CD4-positive, alpha-beta T cell treated with Interleukin-17A for 4 hours (primary cell): ENCODE measurements at places on chromosomes 2 and 18.

- no peak for DNase-seq
These were observed 76.8 kb downstream of the ALPK2 start for GRCh38 chr18:58552057-58552461.

DNA sequence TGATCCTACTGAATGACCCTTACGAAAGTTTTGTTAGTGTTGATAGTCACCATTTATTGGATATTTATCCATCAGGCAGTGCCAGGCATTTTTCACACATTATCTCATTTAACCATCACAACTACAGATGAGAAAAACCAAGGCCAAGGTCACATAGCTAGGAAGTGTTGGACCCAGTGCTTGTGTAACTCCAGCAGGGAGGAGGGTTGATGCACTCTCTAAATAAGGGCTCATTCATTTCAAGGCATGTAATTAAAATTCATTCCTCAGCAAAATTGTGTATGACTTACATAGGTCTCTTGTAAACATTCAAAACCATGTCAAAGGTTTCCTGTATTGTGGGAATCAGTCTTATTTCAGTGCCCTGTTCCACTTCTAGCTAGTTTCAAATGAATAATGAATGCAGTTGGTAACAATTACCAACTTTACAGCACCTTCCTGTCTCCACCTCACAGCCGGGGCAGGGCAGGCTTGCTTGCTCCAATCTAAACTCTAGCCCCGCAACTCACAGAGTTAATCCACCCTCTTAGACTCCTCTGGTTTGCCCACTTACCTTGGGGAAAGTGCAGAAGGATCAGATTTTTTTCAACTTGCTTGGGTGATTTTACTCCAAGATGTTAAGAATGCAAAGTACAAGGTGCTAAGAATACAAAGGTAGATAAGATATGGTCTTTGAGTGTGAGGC lies 5.8 kb upstream of the MAPRE3 start:
- no peak for DNase-seq

GRCh38 chr2:105104208-105104731 lies 66.4 kb downstream of the MRPS9 start:
- no peak for DNase-seq

DNA sequence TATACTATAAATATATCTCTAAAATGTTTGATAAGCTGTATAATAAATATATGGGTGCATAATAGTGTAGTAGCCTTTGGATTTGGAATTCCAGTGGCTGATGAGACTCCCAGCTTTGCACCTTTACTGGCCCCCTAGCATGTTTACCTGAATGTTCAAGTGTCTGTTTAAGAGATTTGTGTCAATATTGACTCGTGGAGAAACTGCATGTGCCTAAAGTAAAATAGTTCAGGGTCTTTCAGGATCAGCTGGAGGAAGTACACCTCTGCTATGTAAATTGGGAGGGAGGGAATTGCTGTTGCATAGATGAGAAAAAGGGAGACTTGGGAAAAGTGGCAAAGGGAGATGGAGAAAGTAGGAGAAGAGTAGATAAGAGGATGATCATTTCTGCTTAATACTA lies 23.9 kb downstream of the ME2 start:
- DNase-seq: no peak

DNA sequence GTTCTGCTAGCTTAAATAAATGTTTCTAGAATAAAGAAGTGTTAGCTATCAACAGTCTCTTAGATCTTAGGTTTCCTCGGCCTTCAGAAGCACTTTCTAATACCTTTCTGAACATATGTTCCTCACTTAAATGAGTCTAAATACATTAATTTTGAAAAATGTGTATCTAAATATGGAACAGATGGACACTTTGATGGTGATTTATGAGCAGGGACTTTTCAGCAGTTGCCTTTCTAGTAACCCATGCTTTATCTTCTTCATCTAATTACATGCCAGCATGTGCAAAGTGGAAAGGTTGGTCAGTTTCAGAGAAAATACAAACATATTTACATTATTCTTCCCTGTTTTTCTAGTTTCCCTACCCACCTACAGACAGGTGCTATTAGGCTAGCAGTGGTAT lies 797.0 kb upstream of the CHAC2 start:
- DNase-seq: no peak

GRCh38 chr2:127025359-127026166 lies 81.4 kb downstream of the BIN1 start:
- DNase-seq: peak; percentile 78

GRCh38 chr18:55228191-55228590 lies 268.9 kb upstream of the CCDC68 start:
- no peak for DNase-seq

DNA sequence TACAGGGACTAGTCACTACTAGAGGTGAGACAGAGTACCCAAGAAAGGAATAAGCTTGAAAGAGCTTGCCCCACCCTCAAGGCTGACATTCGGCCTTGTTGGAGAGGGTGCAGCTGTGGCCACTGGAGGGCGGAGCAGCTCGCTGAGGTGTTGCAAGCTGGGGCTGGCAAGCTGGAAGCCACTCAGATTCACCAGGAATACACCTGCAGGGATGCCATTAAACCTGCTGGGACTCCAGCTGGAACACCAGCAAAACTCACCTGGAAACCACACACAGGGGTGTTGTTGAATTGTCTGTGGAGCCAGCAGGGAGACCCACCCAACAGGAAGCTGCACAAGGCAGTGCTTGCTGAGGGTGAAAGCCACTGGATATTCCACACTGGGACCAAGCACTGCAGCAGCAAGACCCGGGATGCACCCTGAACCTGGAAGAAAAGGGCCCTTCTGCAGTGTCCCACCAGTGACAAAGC lies 26.1 kb downstream of the KCTD18 start:
- peak; percentile 13 for DNase-seq

DNA sequence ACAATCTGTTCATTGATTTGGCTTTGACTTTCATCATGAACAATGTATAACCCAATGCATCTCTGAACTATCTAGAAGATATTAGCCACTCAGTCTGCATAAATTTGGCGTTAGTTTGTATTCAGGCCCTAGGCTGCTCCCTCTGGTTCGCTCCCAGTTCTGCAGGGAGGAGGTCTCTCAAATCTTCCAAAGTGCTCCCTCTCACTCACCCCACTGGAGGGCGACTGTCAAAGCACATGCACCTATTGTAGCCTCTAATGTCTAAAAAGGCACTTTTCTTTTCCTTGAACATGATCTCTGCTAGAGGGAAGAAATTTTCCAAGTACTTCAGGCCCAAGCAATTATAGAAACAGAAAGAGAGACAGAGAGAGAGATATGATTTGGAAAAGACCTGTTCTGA lies 291.5 kb downstream of the TDRD15 start:
- DNase-seq: no peak

GRCh38 chr2:28390746-28391563 lies 1.7 kb upstream of the FOSL2 start:
- peak; percentile 37 for DNase-seq
